ENCODE measurements at places on chromosomes 2 and 18.

GRCh38 chr18:63233334-63233733 is 86.2 kb downstream of the BCL2 start:
- DNase-seq: peak; percentile 35

DNA sequence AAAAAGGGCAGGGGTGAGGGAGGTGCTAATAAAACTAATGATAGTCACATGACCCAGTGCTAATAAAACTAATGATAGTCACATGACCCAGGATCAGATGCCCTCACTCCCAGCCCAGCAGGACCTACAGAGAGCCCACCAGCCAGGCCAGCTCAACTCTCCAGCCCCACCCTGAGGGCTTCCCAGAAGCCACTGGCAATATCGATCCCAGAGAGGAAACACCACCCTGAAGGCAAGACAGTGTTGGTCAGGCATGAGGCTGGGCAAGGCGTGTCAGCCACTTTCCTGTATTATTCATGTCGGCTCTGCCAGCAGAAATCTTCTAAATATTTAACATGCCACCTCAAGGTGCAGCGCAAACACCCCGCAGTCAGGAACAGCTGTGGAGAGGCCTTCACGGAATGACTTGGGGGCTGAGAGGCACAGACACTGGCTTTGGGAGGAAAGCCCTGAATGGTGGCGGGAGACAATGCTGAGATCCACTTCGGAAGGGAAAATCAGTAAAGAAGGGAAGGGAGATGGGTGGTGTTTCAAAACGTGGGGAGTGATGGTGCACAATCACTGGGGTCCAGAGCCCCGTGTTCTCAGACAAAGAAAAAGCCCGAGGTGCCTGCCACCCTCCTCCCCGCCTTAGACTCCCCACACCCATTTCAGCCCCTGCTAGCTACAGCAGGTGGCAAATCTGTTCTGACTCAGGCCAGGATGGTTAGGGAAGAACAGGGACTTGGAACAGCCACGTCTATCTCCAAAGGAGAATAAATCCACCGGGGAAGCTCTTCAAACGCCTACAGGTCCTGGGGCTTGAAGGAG is 1.4 kb downstream of the REEP1 start:
- DNase-seq: no peak

DNA sequence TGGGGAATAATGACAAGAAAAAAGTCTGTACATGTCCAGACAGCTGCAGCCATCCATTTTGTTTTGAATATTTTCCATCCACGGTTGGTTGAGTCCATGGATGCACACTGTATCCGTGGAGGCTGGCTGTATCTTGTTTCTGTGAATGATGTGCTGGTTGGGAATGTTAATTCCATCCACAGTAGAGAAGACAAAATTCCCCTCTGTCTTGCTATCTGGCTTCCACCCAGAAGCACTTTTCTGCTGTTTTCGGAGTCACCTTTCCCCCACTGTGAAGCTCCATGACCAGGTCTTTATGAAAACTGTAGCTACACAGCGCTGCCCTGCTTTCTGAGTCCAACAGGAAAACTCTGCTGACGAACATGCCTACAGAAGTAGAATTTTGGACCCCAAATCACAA is 122.3 kb downstream of the HRH4 start:
- DNase-seq: no peak

DNA sequence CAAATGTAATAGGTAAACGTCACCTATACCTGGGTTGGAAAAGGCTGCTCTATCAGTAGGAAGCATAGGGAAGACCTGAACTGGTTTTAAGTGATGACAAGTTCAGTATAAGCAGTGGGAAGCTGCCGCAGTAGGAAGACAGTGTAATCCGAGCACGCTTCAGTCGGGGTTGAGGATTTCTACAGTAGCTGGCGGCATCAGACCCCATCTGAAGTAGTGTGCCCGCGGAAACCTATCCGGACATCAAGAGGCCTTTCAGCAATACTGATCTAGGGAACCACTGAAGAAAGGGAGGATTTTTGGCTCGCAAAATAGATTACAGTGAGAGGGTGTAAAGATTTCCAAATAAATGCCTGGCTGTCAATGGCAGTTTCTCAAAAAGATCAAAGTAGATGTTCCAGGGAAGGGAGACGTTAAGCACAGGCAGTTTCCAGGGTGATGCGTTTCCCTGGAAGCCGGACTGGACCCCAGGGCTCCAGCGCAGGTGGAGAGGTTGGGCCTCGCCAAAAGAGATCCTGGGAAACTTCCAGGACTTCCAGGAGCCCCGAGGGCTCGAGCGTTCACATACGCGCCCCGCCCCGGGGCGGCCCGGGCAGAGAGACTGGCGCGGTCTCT is 5.3 kb downstream of the LOXL3 start:
- no peak for DNase-seq

GRCh38 chr2:202049840-202050239 is 16.2 kb downstream of the FZD7 start:
- no peak for DNase-seq

GRCh38 chr2:220001751-220002150 is 374.3 kb downstream of the SLC4A3 start:
- no peak for DNase-seq

DNA sequence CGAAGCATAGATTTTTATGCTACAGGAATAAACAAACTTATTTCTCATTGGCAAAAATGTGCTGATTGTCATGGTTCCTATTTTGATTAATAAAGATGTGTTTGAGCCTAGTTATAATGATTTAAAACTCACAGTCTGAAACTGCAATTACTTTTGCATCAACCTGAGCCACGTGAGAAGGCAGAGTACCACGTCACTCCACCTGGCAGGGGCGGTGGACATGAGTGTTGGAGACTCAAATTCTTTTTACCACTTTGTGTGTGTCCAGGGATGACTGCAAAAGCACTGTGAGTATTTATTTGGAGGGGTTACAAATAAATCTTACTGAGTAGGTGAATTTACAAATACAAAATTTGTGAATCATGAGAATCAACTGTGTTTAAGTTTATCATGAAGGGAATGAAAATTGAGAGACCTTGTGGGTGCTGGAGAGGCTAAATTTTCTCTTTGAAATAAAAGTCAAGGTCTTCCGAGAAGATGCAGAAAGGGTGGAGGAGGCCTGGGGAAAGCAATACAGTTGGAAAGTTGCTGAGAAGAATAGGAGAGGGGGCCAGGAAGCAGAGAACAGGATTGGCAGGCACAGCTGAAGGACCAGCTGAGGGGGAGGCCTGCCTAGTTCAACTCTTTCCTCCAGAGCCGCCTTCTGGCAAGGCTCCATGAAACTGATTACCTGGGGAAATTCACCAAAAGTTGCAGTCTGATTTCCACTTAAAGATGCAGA is 316.4 kb downstream of the MYCN start:
- no peak for DNase-seq

DNA sequence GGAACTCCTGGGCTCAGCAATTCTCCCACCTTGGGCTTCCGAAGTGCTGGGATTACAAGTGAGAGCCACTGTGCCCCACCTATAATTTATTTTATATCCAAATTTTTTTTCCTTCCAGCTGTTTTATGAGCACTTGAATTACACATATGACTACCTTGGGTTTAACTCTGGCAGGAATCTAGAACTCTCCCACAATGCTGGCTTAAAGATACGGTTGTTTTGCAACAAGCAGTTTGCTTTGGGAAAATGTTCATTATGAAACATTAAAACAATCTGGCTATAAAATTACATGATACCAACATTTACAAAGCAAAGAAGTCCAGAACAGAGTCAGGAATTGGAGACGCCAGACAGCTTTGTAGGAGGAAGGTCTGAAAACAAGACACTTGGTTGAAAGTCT is 12.8 kb downstream of the CD302 start:
- no peak for DNase-seq

GRCh38 chr18:22433956-22434355 is 16.2 kb upstream of the CTAGE1 start:
- DNase-seq: no peak

GRCh38 chr2:8306530-8307351 is 375.1 kb upstream of the ID2 start:
- DNase-seq: no peak

GRCh38 chr18:55139307-55139706 is 180.0 kb upstream of the CCDC68 start:
- no peak for DNase-seq

DNA sequence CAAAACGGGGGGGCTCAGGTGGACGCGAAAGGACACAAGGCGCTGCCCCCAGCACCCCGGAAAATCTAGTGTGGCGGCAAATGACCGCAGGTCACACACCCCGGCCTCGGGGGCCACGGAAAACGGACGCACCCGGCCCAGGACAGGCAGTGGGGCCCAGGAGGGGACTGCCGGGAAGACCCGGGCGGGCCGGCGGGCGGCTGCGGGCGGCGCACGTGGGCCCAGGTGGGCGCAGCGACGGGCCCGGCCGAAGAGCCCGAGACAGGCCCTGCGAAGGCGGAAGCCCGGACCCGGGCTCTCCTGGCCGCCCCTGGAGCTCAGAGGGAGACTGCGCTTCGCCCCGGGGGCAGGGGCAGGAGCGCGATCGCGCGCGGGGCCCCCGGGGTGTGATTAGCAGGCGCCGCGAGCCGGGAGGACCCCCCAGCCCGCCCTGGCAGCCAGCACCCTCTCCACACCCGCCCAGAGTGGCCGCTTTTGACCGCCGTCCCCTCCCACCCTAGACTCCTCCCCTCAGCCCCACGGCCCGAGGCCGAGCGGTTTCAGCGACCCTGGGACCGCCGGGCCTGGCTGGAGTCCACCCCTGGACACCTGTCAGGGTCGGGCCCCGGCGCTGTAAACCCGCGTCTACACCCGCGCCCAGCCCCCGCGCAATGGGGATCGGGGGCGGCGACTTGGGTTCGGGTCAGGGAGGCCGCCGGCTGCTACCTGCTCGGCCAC is 773 bp downstream of the MBP start:
- DNase-seq: peak; percentile 14

- no peak for DNase-seq
Observed at GRCh38 chr2:168541858-168542257, 85.8 kb downstream of the CERS6 start.

- DNase-seq: no peak
Observed at GRCh38 chr2:130365075-130365474, 9.2 kb downstream of the PTPN18 start.

DNA sequence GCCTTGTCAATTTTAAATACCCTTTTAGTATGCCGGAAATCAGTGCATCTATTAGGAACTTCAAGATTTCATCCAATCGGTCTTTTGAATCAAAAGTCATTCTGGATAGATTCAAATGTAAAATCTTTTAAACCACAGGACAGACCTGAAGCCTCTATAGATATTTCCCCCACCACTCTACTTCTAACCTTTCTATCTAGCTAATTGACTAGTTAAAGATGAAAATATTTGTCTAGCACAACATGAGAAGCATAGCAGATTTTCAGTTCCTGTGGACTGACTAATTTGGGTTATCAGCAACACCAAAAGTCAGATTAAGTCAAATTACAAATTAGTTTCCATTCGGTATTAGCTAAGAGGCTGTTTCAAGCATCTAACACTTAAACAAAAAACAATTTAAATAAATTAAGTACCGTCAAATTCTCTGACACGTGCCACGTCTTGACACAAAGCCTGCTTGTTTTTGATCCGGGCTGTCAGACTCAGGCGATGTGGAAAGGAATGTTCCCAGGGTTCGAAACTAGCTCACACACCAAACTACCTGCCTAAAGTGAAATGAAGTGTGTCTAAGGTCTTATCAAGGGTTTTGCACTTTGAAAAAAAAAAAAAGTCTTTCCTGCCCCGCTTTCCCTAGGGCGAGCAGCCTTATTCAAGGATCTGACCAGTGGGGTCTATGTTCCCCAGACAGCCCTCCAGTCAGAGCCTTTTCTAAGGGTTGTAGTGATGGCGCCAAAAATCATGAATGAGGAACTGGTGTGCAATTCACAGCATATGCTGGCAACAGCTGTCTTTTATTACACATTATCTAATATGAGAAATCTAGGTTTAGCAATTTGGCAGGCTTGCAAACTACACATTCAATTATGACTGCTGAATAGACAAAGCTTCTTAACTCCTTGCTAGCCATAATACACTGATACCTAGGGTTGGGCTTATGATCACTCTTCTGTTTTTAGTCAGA is 4.7 kb downstream of the CYTIP start:
- no peak for DNase-seq

GRCh38 chr2:214180071-214180470 is 230.8 kb upstream of the VWC2L start:
- DNase-seq: no peak

Data from activated CD4-positive, alpha-beta T cell treated with anti-CD3 and anti-CD28 coated beads for 24 hours (primary cell).